Right forelimb (tissue), 1 donor: ENCODE measurements at places on chromosomes 4 and X.
A peak's percentile ranks its signal among the peaks of the same experiment; 100 is the strongest.

DNA sequence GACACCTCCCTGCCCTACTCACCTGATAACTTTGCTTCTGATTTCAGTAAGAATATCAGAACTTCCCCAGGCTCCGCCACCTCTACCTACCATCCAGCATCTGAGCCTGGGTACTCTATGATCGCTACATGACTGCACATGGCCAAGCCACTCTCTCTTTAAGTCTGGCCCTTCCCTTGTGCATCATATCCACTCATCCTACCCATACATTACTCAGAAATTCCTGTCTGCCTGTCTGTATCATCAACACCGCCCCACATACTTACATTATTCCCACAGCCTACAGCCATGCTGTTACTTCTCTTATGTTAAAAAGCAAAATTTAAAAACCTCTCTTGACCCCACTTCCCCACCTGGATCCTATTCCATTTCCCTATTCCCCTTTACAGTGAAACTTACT, 84.7 kb downstream of the SCD5 start:
- no peak for DNase-seq

GRCh38 chr4:40395908-40396793, 61.0 kb downstream of the CHRNA9 start:
- DNase-seq, result no peak

GRCh38 chr4:165874072-165874790, 1.2 kb downstream of the TLL1 start:
- DNase-seq, result peak; percentile 57

- no peak for DNase-seq
Observed at GRCh38 chrX:5163663-5164062, 1065.0 kb downstream of the NLGN4X start.

DNA sequence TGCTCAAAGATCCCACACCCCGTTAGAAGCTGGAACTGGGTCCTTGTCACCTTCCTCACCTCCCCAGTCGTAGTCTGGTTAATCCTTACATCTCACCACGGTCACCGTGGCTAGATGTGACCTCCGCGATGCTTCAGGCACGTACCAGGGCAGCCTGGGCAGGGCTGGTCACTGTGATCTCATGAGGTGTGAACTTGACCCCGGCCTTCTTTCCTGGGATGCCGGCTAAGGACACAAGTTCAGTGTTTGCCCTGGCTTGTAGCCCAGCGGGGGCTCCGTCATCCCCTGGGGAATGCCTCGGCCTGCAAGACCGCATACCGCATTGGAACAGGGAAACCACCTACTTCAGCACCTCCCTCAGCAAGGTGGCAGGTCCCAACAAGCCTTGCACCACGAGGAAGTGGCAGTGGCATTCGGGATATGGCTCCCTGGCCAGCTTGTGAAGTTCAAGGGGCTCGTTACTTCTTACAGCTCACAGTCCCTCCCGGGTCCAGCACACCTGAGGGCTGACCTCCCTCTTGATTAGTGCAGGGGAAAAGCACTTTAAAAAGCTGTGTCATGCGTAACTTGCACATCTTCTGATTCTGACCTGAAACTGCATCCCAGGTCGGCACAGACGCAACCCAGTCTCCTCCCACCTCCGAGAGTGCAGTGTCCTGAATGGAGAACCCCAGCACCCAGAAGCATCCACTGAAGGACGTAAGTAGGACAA, 25.9 kb downstream of the NOP14 start:
- DNase-seq, result peak; percentile 39

GRCh38 chrX:97416461-97416860, 532.8 kb downstream of the RPA4 start:
- DNase-seq, result no peak

GRCh38 chr4:185903205-185903604, 91.2 kb upstream of the SORBS2 start:
- no peak for DNase-seq

- DNase-seq, result no peak
Observed at GRCh38 chrX:3522101-3522650, 175.7 kb upstream of the MXRA5 start.

DNA sequence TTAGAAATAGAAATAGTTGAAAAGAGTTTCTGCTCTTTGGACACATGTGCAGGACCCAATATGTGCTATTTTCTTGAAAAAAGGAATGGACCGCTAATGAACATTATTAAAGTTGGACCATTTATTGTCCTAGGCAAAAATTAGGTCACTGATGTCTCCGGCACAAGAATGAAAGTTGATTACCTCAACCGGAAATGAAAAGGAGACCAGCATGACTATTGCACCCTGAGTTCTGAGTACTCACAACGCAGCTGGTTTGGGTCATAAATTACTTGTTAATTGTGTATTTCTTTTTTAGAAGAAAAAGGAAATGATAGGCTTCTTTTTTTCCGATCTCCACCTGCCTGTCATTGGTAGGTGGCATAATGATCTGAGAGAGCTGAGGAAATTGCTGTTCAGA, 232.7 kb downstream of the ARHGAP24 start:
- DNase-seq, result no peak

GRCh38 chrX:134801267-134801666, 143.0 kb upstream of the PLAC1 start:
- no peak for DNase-seq

DNA sequence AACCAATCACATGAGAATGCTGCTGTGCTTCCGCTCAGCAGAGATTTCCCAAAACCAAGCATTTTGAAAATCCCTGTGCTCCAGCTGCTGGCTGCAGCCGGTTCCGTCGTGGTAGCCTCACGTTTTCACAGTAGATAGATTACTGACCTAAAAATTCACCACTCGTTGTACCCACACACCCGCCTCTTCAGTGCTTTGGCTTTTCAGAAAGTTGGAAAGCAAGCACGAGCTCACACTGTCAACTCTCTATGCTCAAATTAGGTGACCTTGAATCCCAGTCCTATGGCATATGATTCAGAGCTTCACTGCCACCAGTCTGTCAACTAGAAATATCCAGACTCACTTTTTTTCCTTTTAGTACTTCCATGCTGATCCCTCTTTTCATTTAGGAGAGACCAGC, 168.9 kb downstream of the DCTD start:
- no peak for DNase-seq

DNA sequence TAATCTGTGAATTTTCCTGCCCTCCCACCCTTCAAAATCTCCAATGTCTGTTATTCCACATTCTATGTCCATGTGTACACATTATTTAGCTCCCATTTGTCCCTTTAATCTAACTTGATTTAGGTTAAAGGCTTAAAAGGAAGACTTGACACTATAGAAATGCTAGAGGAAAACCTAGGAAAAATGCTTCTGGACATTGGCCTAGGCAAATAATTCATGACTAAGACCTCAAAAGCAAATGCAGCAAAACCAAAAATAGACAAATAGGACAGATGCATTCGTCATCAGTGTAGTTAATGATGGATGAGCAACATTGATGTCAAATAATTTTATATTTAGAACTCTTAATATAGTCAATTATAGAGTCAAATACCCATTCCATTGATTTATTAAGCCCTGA, 36.9 kb downstream of the INTU start:
- no peak for DNase-seq

- no peak for DNase-seq
Observed at GRCh38 chrX:110321670-110322069, 3.8 kb upstream of the AMMECR1 start.

DNA sequence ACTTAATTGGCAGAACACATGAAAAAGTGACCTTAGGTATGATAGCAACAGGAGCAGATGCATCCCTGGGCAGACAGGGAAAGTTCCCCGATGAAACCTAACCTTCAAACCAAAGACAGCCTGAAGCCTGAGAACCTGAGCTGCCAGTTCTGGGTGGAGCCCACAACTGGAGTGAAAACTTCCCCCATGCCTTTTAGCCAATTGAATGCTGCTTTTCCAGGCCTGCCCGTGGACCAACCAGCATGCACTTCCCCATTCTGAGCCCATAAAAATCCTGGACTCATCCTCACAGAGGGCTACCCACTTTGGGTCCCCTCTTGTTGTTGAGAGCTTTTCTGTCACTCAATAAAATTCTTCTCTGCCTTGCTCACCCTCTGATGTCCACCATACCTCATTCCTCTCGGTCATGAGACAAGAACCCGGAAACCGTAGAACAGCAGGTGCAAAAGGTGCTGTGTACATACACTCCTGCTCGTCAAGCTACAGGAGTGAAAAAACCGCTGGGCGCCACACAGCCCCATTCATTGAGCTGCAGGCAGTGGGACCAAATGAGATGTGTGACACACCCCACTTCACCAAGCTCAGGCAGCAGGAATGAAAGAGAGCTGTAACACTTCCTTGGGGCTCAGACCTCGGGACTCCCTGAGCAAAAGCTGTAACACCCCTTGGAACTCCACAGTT, 13.9 kb upstream of the SLC7A11 start:
- no peak for DNase-seq

DNA sequence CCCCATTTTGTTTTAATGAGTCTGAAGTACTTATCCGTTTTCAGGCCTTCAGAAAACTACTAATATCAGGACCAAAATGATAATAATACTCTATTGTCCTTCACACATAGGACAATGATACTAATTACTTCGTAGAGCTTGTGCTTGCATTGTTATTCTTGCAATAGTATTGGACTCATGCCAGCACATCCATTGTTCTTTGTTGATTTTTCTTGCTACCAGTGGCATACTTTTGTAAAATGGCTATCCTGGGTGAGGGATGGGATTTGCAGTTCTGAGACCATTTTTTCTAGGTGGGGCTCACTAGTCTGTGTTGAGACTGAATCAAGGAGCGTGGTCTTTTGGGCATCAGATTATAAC, 195.3 kb downstream of the MAML3 start:
- DNase-seq, result no peak

GRCh38 chrX:20488473-20488872, 221.8 kb upstream of the RPS6KA3 start:
- DNase-seq, result no peak

DNA sequence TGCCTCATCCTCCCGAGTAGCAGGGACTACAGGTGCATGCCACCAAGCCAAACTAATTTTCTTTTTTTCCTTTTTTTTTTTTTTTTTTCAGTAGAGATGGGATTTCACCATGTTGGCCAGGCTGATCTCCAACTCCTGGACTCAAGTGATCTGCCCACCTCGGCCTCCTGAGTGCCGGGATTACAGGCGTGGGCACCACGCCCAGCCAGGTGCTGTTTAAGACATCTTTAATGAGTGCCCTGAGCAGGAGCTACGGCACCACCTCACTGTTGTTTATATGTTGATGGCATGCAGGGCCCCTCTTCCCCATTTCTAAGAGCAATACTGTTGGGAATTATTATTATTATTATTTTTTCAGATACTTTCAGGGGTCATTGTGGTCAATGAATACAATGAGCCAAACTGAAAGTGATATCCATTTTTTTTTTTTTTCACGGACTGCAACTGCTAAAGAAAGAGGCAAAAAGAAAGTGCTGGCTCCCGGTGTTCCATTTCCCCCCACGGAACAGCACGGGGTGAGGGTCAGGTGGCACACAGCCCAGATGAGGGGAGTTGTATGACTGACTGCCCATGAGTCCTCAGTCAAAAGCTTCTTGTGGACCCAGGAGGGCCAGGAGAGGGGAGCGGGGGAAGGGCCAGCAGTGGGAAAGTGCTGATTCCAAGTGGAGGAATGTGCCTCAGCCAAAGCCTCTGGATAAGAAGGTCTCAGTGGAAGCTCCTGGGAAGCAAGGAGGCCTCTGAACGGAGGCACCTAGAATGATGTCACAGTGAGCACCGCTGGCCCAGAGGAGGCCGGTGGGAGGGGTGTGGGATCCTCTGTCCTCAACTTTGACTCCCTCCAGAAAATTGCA, 101.8 kb upstream of the HPF1 start:
- no peak for DNase-seq

DNA sequence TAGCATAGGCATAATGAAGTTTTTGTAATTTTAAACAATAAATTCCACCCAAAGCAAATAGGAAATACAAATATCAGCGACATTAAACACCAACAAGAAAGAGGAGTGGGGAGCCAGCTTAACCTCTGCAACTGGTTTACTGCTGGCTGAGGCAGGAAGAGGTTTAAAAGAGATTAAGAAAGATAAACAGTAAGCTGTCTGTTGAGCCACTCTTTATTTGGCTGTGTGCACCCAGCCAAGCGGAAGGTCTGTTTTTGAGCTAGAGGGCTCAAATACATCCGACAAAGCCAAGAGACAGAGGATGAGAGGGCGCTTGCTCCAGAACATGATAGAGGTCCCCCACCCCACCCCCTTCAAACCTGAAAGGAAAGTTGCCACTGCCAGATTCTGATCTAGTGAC, 191.4 kb downstream of the MGST2 start:
- DNase-seq, result no peak

DNA sequence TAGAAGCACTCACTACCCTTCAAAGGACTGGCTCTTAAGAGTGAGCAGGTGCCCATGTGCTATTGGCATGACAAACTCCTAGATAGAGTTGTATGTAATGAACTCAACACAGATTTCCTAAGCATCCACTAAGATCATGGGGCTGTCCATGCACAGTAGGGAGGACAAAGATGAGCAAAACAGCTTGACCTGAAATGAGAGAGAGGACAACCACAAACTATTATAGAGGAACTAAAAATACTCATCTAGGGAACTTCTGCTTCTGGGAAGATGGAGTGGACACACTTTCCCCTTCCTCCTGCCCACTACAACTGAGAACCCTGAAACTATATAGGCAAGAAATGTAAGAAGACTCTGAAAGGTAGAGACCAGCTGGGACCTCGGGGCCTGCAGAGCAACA, 20.8 kb upstream of the TMEM128 start:
- DNase-seq, result no peak

- DNase-seq, result no peak
Observed at GRCh38 chr4:184331268-184331995, 113.8 kb upstream of the ENPP6 start.

DNA sequence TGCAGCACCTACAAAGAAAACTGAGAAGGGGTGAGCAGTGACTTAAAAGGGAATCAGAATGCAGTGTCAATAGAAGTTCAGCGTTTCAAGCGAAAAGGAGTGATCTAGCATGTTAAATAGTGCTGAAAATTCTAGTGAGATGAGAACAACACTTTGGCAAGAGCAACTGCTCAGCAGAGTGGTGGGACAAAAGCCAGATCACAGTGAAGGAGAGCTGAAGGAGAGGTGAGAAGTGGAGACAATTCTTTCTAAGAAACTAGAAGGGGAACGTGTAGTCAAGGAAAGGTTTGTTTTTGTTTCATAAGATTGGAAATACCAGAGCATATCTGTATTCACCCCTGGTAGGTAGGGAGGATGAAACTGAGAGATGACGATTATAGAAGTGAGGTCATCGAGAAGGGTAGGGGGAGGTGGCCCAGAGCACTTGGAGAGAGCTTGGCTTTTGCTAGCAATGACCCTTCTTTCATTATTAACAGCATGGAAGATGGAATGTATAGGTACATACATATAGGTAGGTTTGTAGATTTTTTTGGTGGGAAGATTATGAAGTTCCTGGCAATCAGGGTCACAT, 33.7 kb downstream of the SRPX2 start:
- DNase-seq, result no peak

- no peak for DNase-seq
Observed at GRCh38 chr4:109410776-109411175, 22.8 kb upstream of the SEC24B start.

- no peak for DNase-seq
Observed at GRCh38 chr4:2182994-2183393, 58.9 kb downstream of the HAUS3 start.
